ENCODE measurements at places on chromosomes 2 and 18.

DNA sequence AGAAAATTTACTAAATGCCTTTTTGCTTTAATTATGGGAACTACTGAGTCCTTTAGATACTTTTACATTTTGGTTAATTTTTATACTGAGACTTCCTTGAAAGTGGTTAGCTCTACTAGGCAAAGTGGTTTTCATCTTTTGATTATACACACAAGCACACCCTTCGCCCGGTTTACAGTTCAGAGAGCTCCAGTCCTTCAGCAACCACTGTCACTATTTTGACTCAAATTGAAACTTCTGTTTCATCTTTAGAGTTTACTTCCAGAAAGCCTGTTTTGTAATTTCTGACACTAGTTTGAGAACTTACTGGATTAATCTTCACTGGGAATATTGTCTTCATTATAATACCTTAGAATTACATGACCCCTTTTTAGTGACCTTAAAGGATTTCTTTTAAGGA, 140.3 kb upstream of the FOSL2 start:
- DNase-seq = no peak

- DNase-seq = no peak
These were observed 484.7 kb upstream of the RAB12 start for GRCh38 chr18:8124232-8125146.

- no peak for DNase-seq
These were observed 36.3 kb downstream of the PREPL start for GRCh38 chr2:44324971-44325426.

- no peak for DNase-seq
These were observed 134.9 kb downstream of the NDUFA10 start for GRCh38 chr2:239890206-239890746.

GRCh38 chr2:196260546-196260945, 89.2 kb upstream of the STK17B start:
- no peak for DNase-seq

GRCh38 chr2:169225233-169225750, 137.0 kb downstream of the LRP2 start:
- no peak for DNase-seq

DNA sequence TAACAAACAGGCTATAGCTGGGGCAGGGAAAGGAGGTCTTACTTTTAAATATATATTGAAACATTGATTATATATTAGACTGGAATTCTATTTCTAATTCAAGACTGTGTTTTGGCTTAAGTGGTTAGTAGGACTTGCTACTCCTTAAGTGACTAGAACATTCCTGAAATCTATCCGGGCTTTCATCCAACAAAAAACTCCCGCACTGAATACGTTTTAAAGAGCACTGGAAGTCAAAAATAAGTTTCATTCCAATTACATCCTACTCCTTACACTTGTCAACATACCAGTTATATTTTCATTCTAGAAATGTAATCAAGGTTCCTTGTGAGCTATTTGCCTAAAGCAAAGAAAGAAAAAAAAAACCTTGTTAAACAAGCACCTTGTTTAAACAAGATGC, 204.6 kb downstream of the SP3 start:
- no peak for DNase-seq

DNA sequence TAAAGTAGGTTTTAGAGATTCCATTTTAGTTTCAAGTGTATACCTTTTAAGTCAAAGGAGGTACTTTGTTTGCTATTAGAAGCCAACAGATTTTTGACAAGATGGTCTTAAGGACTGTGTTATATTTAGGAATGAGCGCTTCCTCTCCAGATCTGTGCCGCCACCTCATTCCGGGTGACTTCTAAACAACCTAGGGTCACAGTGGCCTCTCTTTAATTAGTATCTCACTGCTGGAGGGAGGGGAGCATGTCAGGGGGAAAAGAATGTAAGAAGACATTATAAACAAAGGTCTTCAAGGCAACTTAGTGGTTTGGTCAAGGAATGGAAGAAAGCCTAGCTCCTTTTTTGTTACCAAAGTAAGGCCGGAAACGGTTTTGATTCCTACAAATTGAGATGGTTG, 67.0 kb downstream of the RBMS1 start:
- no peak for DNase-seq

DNA sequence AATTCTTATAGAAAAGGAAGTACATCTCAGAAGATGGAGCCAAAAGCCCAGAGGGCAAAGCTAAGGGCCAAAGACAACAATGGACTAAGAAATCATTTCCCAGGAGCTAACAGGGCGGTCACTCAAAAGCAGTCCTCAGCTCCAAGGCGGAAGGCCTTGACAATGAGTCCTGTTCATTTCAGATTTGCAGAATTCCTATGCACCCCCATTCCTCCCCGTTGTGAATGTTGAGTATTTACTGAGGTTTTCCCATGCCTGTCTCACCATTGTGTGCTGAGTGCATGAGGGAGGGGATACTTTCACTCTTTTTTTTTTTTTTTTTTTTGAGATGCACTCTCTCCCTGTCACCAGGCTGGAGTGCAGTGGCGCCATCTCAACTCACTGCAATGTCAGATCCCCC, 18.8 kb upstream of the DTNB start:
- DNase-seq = no peak

DNA sequence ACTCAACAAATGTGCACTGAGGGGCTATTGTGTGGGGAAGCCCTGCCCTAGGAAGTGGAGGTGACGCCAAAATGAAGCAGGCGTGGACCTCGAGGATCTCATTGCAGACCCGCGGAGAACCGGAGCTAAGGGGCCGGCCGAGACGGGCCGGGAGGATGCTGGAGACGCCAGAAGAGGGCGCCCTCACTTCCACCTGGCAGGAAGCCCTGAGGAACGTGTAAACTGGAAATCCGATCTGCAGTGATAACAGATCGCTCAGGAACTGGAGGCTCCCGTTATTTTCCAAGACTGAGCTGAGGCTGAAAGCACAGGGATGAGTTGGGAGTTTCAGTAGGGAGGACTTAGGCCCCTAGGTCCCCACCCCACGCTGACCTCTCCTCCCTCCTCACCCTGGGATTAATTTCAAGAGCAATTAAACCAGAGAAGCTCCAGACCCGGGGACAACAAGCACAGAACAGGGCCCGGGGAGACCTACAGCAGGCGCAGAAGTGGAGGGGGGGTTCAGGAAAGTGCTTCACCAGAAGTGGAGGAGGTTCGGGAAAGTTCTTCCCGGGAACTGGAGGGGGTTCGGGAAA, 7.7 kb upstream of the COL6A3 start:
- DNase-seq = peak; percentile 13

GRCh38 chr2:188131281-188131680, 160.4 kb upstream of the GULP1 start:
- no peak for DNase-seq

GRCh38 chr18:7174344-7175095, 56.4 kb upstream of the LRRC30 start:
- no peak for DNase-seq

GRCh38 chr2:5695654-5696403, 3.6 kb downstream of the SOX11 start:
- DNase-seq = no peak

DNA sequence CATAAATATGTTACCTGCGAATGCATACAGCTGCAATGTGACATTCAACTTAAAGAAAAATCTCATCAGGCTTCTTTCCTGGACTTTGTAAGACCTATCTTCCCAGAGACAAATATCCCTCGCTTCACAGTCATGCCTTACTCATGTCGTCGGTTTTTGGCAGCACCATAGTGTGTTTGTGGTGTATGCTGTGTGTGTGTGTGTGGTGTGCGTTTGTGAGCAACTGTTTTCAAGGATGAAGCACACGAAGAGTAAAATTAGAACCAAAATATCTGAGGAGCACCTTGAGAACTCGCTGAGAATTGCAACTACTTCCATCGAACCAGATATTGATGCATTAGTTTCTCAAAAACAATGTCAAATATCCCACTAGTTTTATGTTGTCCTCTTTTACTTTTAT, 56.9 kb downstream of the ASB1 start:
- no peak for DNase-seq

GRCh38 chr18:77073336-77074093, 59.1 kb downstream of the MBP start:
- DNase-seq = no peak

DNA sequence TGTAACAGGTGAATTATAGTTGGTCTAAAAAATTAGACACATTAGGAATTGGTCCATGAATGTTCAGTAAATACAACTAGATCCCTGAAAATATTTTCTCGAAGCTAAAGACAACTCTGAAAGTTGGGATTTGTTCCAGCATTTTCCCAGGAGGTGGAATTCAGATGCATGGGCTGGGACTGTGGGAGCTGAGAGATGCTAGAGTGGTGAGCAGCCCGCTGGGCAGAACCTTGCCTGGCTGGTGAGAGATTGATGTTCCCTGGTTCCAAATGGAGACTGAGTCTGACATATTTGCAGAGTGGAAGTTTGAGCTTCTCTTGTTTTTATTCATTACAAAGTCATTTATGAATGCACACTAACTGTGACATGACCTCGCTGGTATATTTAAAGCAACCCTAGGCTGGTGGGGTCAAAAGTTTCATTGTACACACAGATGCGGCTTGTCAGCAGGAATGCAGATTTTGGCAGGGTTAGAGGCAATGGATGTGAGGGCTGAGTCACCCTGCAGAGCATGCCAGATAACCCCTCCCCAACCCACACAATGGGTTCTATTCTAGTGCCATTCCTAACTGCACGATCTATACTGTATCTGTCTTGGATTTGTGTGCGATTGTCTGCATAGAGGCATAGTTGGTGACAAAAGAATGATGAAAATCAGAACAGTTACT, 23.5 kb upstream of the TMEM178A start:
- peak; percentile 63 for DNase-seq

- no peak for DNase-seq
These were observed 165.2 kb upstream of the KLF7 start for GRCh38 chr2:207330912-207331311.

- DNase-seq = no peak
These were observed 17.6 kb downstream of the TMSB10 start for GRCh38 chr2:84923009-84923408.

- DNase-seq = no peak
These were observed 514.9 kb downstream of the PTPRM start for GRCh38 chr18:8081872-8082553.

GRCh38 chr2:10045561-10046355, 2.4 kb downstream of the KLF11 start:
- no peak for DNase-seq

DNA sequence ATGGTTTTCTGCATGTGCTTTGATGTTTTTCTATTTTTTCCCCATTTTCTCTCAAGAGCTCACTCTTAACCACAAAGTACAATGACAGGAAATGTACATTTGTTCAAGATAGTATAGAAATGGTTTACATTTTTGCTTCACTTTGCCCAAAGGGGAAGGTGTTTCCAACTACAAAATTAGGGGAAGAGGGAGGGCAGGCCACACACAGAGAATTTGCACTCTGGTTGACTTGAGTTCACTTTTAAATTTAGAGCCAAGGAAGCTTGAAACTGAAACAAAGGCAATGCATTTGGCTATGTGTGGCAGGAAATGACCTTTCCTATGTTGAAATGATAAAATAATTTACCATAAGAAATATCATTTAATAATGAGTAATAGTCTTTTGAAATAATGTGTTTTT, 19.1 kb upstream of the VIT start:
- DNase-seq = no peak

DNA sequence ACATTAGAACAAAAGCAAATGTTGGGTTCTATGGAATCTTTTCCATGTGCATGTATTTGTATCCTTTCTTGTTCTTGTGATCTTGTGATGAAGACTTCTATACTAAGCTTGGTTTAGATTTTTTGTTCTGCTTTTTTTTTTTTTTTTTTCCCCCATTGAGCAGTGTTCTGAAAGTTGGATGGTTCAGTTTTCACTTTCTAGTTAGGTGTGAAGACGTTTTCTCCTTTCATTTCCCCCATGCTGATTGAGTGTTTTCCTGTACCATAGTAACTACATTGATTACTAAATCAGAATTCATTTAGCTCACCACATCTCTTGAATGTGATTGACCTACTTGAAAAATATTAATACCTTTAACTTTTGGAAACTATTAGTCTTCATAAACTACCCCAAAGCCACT, 34.1 kb downstream of the NOP58 start:
- DNase-seq = no peak

GRCh38 chr2:223916181-223916920, 28.8 kb downstream of the WDFY1 start:
- DNase-seq = no peak

GRCh38 chr2:128642316-128642715, 323.6 kb upstream of the HS6ST1 start:
- no peak for DNase-seq

DNA sequence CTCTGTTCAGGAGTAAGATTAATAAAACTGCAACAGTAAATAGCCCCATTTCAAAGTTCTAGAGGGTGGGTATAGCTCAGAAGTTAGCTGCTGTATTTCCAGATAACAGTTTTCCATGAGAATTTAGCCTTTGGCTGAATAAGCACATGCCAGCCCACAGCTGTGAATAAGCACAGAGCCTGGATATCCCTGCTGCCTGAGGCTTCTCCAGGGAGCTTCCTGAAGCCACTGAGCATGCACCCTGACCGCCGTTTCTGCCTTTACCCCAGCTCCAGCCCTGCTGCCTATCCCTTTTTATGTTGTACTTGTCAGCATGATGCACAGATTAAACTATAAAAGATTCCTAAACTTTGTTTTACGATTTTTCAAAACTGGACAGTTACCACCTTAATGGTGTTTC, 85.3 kb downstream of the FEZ2 start:
- no peak for DNase-seq

- DNase-seq = no peak
These were observed 96.8 kb downstream of the UBE2E3 start for GRCh38 chr2:181077128-181077709.

DNA sequence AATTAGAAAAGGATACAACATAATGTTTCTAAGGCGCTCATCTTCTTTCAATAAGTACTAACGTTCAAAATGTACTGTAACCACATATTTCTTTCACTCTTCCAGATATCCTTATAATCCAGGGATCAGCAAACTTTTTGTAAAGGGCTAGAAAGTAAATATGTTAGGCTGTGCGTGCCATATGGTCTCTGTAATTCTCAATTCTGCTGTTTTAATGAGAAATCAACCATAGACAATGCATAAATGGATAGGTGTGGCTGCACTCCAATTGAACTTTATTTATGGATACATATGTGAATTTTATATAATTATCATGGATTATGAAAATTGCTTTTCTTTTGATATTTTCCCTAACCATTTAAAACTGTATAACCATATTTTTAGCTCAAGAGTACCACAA, 459.4 kb downstream of the EPHA4 start:
- no peak for DNase-seq

- DNase-seq = no peak
These were observed 518.2 kb downstream of the NRXN1 start for GRCh38 chr2:50513724-50514123.

DNA sequence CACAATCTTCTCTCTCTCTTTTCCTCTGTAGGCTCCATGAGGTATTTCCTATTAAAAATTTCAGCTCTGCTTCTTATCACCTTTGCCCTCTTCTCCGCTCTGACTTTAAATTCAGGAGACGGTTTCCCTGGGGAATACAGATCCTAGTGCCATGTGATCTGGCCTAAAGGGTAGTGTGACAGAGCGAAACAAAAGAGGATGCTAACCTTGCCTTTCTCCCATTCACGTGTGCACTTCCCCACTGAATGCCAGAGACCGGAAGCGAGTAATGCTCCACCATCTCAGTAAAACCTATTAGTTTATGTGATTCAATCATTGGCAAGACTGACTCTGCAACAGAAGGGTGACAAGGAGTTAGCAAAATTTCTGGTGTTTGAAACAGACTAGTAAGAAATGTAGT, 358.3 kb downstream of the ZNF521 start:
- no peak for DNase-seq
